Activated T-helper 1 cell treated with Interleukin-2 at 50 U/mL for 16 hours (primary cell): ENCODE measurements at places on chromosomes 5 and 9.

DNA sequence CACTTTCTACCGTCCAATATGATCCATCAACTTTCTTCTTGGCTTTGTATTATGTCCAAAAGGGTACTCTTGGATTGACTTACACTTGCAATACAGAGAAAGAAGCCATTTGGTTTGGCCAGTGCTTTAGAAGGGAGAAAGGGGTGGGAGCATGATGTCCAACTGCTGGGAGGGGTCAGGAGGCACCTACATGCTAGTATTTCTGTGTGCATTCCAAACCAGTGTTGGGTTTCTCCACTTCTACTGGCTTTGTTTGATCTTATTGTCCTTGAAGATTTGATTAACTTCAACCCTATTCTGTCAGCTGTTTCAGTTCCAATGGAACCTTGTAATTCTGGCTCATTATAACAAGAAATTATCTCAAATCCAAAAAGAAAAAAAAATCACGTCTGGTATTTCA, 27.6 kb downstream of the CYSTM1 start:
- no peak for DNase-seq

DNA sequence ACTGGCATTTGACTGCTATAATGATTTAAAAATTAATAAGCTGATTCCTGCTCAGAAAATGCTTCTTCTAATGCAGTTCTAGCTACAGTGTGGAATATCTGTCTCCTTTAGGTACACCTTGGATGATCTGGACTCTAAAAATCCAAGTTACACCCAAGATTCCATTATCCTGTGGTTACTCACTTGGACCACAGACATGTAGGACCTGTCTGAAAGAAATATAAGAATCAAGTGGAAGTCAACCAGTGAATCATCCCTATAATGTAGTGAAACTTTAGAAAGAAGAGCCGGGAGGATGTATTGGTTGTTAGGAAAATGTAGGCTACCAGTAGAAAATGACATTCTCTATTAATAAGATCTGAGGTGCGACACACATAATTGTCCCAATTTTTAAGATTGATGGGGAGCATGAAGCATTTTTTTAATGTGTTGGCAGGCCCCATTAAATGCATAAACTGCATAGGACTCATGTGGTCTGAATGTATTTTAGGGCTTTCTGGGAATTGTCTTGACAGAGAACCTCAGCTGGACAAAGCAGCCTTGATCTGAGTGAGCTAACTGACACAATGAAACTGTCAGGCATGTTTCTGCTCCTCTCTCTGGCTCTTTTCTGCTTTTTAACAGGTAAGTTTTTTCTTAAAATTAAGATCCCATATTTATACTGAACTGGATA, at the start of gene SPINK6:
TSS of gene SPINK6 (plus strand) at position 512 of the 673 bp plus-strand sequence. CDS start at position 567, 55 bp downstream.
- no peak for DNase-seq

GRCh38 chr9:79572608-79573411, 1.0 kb downstream of the TLE4 start:
- peak; percentile 44 for DNase-seq

GRCh38 chr9:93576258-93577077, at the start of gene PHF2:
Gene PHF2, plus strand, starts transcription at chr9:93576584. Its CDS starts 190 bp downstream, at chr9:93576774.
- peak; percentile 22 for DNase-seq

- DNase-seq = no peak
Measured at GRCh38 chr9:92468206-92468605, 14.1 kb downstream of the ASPN start.

GRCh38 chr5:72280581-72281069, 39.4 kb downstream of the MRPS27 start:
- DNase-seq = no peak
